ENCODE measurements at places on chromosomes 5 and 9. TPM values are rescaled to one million over a fixed set of nuclear protein-coding genes. Genes with fewer than 3 reads are reported as not detected.

Gene ZNF618
- total RNA-seq, result 18.0 TPM

Gene ATP10B
- 3.7 TPM for total RNA-seq

Gene PFN3
- not detected for total RNA-seq

Gene QSOX2
- total RNA-seq, result 20.5 TPM

Gene PDE6A
- not detected for total RNA-seq

Gene CTNND2
- total RNA-seq, result 19.6 TPM

Gene PIP5K1B
- total RNA-seq, result 8.6 TPM

Gene TLX3
- 6.5 TPM for total RNA-seq

Gene CRB2
- not detected for total RNA-seq

Gene OGN
- not detected for total RNA-seq

Gene DRD1
- total RNA-seq, result not detected

Gene AIF1L
- total RNA-seq, result 27.2 TPM

Gene SHB
- 8.7 TPM for total RNA-seq

Gene FOXI1
- not detected for total RNA-seq

Gene ENTREP1
- 1.8 TPM for total RNA-seq

Gene TPM2
- 138 TPM for total RNA-seq

Gene RALGPS1
- 8.3 TPM for total RNA-seq

Gene RXFP3
- not detected for total RNA-seq

Gene KIF24
- 4.1 TPM for total RNA-seq

Gene IL3
- total RNA-seq, result not detected

Gene SLC2A8
- 13.1 TPM for total RNA-seq

Gene GDA
- 24.3 TPM for total RNA-seq

Gene MCC
- total RNA-seq, result 3.6 TPM

Gene PCDHA6
- total RNA-seq, result 1.2 TPM

Gene MAMDC4
- total RNA-seq, result 3.1 TPM

Gene MZB1
- 0.24 TPM for total RNA-seq

Gene ZDHHC11B
- total RNA-seq, result 3.0 TPM

Gene CCL27
- not detected for total RNA-seq

Gene ASB6
- 15.5 TPM for total RNA-seq

Gene GM2A
- total RNA-seq, result 22.4 TPM

Gene OR1N1
- not detected for total RNA-seq

Gene OSMR
- 76.4 TPM for total RNA-seq

Gene ABO
- 3.3 TPM for total RNA-seq

Gene OMD
- not detected for total RNA-seq

Gene RGS7BP
- total RNA-seq, result not detected

Gene GAS1
- 0.22 TPM for total RNA-seq

Gene PALM2AKAP2
- total RNA-seq, result not detected

Gene LHFPL2
- total RNA-seq, result 43.6 TPM

Gene FOXD4L5
- total RNA-seq, result 0.59 TPM

Gene SLC9A3
- 1.1 TPM for total RNA-seq

Gene OLFML2A
- 0.88 TPM for total RNA-seq

Gene CCNI2
- total RNA-seq, result 3.4 TPM

Gene SHISAL2B
- total RNA-seq, result not detected

All from Calu3 (cell line).